ENCODE measurements at places on chromosomes 7 and 10.

DNA sequence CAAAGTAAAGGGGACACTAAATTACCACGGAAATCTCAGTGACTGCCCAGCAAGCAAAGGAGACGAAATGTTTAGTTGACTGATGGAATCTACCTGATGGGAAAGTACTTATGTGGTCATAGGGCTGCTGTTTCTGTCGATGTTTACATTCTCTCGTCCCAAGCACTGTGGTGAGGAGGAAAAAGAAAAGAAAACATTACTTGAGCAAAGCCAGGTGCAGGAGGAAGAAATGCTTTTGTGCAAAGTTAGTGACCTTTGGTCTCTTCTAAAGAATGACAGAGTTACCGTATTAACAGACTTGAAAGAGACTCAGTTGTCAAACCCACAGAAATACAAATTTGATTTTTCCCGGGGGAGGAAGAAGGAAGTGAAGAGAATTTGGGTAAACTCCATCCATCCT, 43.3 kb upstream of the FMC1 start:
- no peak for DNase-seq

- DNase-seq, result no peak
Measured at GRCh38 chr10:26095781-26096180, 120.8 kb upstream of the GAD2 start.

- DNase-seq, result no peak
Measured at GRCh38 chr7:13279854-13280435, 592.5 kb downstream of the ARL4A start.

DNA sequence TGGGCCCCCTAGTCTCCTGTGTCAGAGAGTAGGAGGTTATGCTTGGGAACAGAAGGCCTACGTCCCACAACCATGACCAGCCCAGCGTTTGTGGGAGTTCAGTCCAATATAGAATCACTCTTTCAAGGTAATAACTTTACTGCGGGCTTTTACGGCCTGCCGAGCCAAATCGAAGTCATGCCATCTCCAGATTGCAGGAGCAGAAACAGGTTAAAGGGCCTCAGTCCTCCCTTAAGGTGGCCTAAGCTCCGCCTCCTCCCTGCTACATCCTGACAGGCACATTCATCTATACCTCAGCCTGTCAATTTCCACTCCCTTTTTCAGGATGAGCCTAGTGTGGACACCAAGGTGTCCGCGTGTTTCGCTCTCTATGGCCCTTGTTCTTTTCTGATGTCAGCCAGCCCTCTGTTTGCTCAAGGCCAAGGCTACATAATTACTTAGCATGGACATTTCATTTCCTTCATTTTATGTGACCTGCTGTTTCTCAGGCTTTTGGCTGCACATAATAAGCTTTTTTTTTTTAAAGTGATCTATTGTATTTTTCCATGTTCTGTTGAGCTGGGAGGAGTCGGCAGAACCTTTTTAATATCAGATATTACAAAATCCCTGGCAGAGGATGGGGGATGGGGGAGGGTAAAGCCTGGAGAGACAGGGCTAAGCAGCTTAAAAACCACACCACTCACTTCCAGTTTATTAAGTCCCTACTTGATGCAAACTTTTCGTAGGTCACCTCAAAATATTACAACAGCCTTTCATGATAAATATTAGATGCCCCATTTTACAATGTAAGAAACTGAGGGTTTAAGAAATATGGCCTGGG, 84.6 kb downstream of the CACNB2 start:
- DNase-seq, result no peak

DNA sequence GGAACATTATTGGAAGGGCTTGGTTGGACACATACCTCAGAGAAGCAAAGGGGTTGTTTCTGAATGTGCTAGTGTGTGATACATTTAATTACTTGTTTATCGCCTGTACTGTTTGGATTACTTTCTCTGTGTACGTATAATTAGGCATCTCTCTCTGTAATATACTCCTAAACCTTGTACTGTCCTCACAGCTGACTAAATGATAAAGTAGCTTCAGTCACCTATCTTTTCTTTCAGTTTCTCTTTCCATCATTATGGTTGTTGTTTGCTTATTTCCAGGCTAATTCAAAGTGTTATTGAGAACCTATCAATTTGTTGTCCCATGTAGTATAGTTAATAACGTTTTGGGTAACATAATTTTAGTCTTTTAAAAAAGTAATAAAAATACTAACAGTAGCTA, 34.0 kb downstream of the MXI1 start:
- DNase-seq, result no peak

GRCh38 chr7:55309040-55309991, 55.8 kb upstream of the LANCL2 start:
- peak; percentile 22 for DNase-seq

DNA sequence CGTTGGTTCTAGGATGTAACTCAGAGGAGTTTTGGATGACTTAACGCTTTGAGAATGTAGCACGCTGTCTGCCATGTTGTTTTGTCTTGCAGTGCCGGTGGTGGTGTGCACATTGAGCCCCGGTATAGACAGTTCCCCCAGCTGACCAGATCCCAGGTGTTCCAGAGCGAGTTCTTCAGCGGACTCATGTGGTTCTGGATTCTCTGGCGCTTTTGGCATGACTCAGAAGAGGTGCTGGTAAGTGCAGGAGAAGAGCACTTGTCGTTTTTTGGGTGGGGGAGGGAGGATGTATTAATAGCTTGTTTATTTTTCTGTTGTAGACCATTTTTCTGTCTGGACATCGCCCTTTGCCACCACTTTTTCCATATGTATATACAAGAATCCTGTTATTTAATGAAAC, 6.3 kb downstream of the NDUFB2 start:
- DNase-seq, result no peak

- no peak for DNase-seq
Measured at GRCh38 chr7:13860734-13861133, 128.7 kb downstream of the ETV1 start.

DNA sequence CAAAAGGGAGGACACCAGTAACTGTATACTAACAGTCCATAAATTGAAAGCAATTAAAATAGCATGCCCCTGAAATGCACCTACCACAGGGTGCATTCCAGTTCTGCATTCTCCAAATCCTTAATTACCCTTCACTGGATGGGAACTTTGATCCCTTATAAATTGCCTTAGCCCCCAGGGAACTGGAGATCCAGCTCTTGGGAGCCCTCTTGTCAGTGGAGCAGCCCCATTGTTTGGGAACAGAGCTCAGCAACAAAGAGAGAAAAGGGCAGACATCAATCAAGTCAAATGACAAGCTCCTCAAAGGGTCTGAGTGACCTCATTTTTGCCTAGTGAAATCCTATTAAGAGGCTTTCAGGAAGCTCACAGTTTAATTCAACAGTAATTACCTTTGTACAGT, 472.6 kb downstream of the XPNPEP1 start:
- DNase-seq, result no peak

- no peak for DNase-seq
Measured at GRCh38 chr10:77334501-77334900, 303.1 kb downstream of the KCNMA1 start.

- DNase-seq, result no peak
Measured at GRCh38 chr7:128020159-128020558, 11.1 kb downstream of the LRRC4 start.

GRCh38 chr7:12630513-12630819, 57.0 kb upstream of the ARL4A start:
- DNase-seq, result no peak

- no peak for DNase-seq
Measured at GRCh38 chr10:55793024-55793423, 568.0 kb downstream of the ZWINT start.

- peak; percentile 21 for DNase-seq
Measured at GRCh38 chr10:71015674-71016073, 127.3 kb upstream of the PCBD1 start.

GRCh38 chr10:60605476-60605875, 172.8 kb upstream of the CDK1 start:
- no peak for DNase-seq

GRCh38 chr10:101607124-101607523, 19.0 kb downstream of the DPCD start:
- DNase-seq, result no peak

DNA sequence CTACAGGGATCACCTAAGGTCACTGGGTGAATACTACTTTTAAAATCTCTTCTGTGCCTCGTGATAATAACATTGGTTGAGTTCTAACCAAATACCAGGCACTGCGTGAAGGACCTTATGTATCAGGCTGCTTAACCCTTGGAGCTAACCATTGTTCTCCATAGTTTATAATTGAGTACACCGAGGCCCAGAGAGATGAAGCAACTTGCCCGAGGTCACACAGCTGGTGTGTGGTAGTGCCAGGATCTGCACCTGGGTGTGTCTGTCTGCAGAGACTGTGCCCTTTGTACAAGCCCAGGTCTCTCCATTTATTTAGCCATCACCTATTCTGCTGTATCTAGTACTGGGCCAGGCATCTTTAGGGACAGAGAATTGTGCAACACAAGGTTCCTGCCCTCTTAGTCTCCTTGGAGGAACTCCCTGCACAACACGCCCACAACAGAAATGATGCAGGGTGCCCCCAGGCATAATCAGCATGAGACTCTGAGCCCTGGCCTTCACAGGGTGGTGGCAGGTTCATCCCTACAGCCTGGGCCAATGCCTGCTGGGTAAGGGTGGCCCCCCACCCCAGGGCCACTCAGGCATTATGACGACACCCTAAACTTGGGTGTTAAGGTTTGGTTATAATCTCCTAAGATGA, 31.5 kb downstream of the UNC5B start:
- no peak for DNase-seq

DNA sequence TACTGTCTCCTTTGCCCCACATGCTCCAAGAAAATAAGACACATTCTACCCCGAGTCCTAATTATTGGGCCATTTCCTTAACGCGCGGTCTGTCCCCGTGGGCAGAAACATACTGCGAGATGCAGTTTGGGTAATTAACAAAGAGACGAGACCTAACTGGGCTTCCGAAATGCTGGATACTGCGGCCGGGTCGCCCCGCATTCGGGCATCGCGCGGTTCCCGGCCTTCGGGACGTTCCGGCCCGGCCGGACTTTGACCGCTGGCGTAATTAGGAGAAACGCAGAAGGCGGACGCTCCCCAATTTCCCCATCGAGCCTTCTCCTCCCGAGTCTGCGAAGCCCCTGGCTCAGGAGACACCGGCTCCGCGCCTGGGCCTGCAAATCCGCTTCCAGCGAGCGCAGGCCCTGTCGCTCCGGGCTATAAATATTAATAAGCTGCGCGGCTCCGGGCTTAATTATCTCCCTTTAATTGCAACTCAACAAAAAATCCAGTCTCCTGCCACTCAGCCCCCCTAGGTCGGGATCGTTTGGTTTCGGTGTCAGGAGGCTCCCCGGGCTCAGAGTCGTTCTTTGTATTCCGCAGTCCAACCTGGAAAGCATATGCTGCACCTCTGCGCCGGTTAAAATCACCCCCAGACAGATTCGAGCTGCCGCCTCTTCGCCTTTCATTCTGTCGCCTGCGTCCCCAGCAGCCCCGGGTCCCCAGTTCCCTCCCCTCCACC, 131.5 kb downstream of the SPAG6 start:
- DNase-seq, result no peak

GRCh38 chr7:100803398-100804161, 23.7 kb downstream of the EPHB4 start:
- peak; percentile 94 for DNase-seq

DNA sequence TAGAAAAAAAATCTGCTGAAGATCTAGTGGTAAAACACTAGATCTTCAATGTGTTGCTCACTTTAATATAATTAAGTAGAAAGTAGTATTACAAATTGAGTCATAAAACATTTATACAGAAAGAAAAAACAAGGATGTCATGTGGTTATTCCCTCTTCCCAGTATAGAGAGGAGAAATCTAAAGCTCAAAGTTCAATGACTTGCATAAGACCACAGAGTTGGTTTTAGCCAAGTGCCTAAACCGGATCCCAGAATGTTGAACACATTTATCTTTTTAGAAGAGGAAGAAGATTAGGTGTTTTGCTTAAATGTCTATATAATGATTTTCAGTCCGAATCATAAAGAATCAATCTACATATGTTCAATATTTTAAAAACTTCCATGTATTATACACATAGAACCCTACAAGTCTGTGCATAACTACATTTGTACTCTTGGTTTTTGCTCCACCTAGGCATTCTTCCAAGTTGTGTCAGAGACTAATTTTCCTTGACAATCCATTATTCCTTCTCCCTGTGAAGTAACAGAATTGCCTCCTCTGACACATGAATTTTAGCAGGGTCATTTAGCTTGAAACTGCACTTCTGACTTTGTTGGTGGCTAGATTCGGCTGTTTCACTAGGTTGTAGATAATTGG, 389.2 kb downstream of the MAGI2 start:
- no peak for DNase-seq

- peak; percentile 73 for DNase-seq
Measured at GRCh38 chr7:117219485-117219884, 103.4 kb downstream of the WNT2 start.

- DNase-seq, result peak; percentile 56
Measured at GRCh38 chr7:82506702-82507101, 63.1 kb upstream of the CACNA2D1 start.

- no peak for DNase-seq
Measured at GRCh38 chr10:23015021-23015707, 80.2 kb upstream of the MSRB2 start.

DNA sequence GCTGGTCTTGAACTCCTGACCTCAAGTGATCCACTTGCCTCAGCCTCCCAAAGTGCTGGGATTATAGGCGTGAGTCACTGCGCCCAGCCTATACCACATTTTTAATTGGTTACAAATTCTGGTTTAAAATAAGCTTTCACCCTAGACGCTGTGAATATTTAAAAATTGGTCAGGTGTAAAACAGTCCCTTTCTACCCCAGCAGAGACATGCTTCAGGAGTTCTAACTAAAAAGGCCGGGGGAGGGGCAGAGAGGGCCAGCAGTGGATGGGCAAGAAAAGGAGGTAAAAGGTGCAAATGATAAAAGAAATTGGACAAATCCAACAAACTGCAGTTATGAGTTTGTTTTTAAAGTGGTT, 70.0 kb downstream of the WAPL start:
- DNase-seq, result no peak

DNA sequence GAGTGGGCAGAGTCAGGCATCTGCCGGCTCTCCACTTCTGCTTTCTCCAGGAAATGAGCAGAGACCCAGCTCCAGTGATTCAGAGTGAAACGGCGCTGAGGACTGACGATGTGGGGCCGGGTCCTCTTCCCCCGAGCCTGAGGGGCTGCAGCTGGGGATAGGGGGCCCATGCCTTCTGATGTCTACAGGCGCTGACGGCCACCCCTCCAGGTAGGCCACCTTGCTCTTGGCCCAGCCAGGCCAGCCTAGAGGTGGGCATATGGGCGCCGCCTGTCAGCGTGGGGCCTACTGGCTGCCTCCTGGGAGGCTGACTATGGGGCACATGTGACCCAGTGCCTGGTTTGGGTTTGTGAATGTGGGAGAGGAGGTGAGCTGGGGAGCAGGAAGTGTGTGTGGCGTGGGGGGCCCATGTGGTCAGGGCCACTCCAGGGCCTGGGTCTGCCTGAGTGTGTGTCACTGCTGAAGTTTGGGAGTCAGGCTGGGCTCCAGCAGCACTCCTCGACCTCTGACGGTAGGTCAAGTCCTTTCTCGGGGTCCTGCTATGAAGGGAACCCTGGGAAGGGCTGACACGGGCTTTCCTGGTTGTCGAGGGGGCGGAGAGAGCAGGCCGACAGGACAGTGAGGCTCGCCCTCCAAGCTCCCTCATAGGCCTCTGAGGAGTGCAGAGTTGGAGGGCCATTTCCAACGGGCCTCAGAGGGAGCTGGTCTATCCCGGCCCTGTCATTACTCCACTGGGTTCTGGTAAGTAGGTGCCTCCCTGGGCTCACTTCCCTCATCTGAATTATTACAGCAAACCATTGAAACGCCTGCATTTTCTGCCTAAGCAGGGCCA, at the start of gene WDFY4:
Gene WDFY4 (plus strand): TSS at position 82 of the 832 bp plus-strand sequence. CDS start 24,860 bp downstream, outside the sequence.
- DNase-seq, result no peak
